CD4-positive, alpha-beta T cell treated with Interleukin-21 for 1 hour (primary cell): ENCODE measurements at places on chromosomes 7 and 10.
A peak's percentile ranks its signal among the peaks of the same experiment; 100 is the strongest.

- peak; percentile 2 for DNase-seq
Measured at GRCh38 chr7:31782411-31782991, 95.5 kb downstream of the PPP1R17 start.

- DNase-seq: no peak
Measured at GRCh38 chr7:963236-964078, 9.0 kb upstream of the ADAP1 start.

- no peak for DNase-seq
Measured at GRCh38 chr10:593421-593820, 96.0 kb downstream of the DIP2C start.

DNA sequence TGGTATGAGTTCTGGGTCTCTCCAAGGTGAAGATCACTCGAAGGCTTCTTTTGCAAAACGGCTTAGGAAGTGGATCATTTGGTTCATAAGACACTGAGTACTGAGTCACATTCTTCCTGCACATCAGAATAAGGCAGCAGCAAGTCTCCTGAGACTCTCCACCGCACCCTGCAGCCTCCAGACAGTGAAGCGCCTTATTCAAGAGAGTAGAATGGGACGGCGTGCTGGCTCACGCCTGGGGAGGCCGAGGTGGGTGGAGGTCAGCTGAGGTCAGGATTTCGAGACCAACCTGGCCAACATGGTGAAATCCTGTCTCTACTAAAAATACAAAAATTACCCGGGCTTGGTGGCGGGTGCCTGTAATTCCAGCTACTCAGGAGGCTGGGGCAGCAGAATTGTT, 70.3 kb downstream of the C10orf143 start:
- DNase-seq: no peak

- no peak for DNase-seq
Measured at GRCh38 chr7:136601772-136602171, 266.7 kb upstream of the CHRM2 start.

DNA sequence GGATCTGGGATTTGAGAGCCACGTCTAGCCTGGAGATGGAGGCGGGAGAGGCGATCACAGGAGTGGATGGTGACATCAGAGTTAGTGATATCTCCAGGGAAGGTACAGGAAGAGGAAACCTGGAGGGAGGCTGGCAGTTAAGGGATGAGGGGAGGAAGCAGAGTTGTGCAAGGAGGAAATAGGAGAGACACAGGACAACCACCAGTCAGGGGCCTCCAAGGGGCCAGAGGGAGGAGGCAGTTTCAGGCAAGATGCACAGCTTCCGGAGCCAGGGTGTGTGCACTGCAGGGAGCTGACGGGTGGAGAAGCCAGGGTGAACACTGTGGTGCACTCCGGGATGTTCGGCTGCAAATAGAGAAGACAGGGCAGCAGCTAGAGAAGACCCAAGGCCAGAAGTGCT, 141.2 kb downstream of the GLI3 start:
- DNase-seq: no peak

GRCh38 chr10:7625836-7626235, 40.9 kb downstream of the ITIH5 start:
- no peak for DNase-seq

DNA sequence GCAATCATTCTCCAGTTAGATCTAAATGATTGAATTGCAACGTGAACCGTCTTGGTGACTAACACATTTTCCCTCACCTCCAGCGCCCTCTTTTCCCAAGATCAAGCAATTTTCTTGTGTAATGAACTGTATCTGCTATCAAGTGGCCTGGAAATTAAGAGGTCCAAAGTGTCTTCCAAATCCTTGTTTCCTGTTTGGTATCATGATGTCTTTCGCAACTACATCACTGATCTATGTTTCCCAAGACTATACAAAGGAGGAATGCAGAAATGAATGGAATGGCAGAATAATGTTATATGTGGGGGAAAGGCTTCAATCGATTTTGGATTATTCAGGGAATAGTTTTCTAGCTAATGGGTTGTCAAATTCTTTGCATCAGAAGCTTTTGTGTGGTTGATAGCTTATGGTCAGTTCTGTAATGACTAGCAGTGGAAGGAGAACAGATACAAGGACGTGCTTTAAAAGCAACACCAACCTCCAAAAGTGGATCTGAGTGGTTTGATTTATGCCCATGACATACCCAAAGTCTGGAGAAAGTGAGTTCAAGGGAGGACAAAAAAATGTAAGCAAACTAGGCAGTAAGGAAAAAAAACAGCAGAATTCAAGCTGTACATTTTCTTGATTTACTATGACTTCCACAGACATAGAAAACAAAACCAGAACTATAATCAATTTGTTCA, 14.6 kb upstream of the ZEB1 start:
- no peak for DNase-seq

DNA sequence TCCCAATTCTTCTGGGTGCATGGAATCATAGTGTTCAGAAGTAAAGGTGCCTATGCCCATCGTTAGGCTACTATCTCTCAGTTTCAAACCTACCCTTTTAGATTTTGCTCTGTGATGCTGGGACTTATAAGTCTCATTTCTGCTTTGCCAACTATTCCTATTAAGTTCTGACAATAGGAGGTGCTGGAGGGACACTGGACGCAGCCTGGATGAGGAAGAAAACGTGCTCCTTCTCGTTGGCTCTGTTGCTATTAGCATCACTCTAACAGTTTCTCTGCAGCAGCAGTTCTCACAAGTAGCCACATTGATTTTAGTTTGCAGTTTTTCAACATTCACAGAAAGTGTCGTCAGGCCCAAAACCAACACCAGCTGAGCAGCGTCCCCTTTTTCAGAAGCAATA, 72.4 kb downstream of the ABCC2 start:
- no peak for DNase-seq

- DNase-seq: no peak
Measured at GRCh38 chr10:103571656-103571975, 78.1 kb downstream of the NEURL1 start.

GRCh38 chr7:12385364-12385786, 18.3 kb downstream of the VWDE start:
- DNase-seq: no peak

- DNase-seq: peak; percentile 5
Measured at GRCh38 chr7:75795831-75796285, 17.7 kb downstream of the CCL24 start.

- no peak for DNase-seq
Measured at GRCh38 chr7:21912305-21912704, 33.4 kb downstream of the CDCA7L start.

DNA sequence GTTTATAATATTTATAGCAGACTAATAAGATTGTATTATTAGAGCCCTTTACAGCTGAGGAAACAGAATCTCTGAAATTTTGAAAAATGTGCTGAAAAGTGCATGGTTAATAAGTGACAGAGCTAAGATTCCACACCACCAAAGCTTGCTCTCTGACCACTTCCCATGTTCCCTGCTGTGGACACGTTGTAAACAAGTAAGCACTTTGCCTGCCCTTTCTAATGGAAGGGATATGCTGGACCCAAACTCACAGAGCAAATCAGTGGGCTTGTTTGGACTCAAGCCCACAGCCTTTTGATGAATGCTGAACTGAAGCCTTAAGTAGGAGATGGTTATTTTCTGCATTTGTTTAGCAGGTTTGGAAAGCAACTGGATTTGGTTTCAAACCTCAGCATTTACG, 214.0 kb upstream of the TMEM72 start:
- DNase-seq: no peak

DNA sequence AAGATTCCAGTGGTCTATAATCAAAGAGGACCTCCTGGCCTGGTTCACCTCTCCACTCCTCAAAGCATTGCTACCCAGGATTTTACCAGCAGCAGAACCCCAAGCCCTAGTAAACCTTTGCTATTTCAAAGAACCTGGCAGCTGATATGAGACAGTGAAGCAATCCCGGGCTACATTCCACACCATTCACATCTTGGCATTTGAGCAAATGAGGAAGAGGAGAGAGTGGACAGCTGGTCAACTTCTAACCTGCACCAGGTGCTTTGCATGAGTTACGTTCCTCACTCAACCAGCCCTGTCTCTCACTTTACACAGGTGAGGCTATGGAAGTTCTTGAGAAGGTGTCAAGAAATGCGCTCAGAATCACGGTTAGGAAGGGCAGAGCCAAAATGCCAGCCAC, 1.1 kb downstream of the CCDC3 start:
- no peak for DNase-seq

GRCh38 chr10:14673189-14673861, 101.4 kb downstream of the FAM107B start:
- DNase-seq: no peak

DNA sequence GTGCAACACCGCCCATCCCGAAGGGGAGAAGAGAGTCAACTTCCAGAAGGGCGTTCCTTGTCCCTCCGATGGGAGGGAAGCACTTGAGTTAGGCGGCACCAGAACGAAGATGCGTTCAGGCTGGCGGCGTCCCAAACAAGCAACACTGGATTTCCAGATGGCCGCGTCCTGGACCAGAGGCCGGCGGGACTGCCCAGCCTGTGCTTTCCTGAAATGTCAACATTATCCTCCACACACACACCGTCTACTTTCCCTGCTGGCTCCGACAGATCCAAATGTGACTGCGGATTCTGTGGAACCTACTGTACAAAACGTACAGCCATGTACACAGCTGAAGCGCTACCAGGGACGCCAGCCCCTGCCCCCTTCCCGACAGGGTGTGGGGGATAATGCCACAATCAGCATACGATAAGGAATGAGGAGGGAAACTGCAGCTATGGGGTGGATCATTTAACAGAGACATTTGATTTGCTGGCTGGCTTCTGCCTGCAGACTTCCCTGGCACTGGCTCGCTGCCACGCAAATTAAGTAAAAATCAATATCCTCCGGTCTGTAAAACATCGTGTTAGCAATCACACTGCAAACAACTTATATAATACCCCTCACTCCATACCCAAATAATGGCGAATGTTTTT, 82.1 kb downstream of the ZRANB1 start:
- DNase-seq: no peak

DNA sequence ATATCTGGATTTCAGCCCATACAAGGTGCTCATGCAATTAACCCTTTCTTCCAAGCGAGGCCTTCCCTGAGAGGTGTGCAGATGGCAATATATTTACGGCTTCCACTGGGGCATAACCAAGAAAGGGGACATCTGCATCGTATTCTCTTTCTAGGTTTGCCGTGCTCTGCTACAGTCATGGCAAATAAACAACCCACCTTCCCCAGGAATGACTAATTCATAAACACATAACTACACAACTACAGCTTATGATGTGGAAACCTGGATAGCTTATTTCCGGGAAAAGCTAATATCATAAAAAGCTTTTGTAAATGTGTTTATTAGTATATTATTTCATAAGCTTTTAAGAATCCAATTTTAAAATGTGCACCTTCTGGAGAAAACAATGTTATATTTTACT, 120.0 kb downstream of the CAMK1D start:
- no peak for DNase-seq

GRCh38 chr10:110500515-110500905, 2.8 kb downstream of the DUSP5 start:
- no peak for DNase-seq

GRCh38 chr7:7799138-7799537, 80.7 kb upstream of the RPA3 start:
- DNase-seq: no peak

DNA sequence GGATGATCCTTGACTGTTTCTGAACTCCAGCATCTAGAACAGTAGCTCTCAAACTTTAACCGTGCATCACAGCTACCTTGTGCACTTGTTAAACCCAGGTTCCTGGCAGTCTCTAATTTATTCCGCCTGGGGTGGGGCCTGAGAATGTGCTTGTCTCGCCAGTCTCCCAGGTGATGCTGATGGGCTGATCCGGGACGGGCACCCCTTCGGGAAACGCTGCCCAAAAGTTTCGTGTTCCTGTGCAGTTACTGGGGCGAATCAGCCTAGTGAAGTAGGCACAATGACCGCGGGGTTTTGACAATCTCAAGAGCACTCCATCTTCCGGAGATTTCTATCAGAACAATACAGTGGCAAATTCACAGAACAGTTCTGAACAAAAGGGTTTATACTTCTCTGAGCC, 29.9 kb downstream of the ADCYAP1R1 start:
- DNase-seq: no peak

DNA sequence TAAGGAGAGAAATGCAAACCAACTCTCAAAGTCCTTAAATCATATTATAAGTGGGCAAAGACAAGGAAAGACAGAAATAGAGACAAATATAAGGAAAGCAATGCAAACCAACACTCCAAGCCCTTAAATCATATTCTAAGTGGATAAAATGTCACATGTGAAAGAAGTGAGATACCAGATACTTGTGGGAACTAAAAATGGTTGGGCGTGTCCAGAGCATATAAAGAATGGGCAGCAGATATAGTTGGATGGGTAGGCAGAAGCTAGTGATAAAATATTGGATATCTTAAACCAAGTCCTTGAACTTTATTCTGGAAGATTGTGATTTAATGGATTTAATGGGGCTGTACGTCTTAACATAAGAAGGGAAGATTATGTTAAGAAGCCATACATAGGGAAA, 1065.2 kb upstream of the C7orf33 start:
- no peak for DNase-seq

- DNase-seq: no peak
Measured at GRCh38 chr7:130931423-130931822, 197.4 kb upstream of the KLF14 start.

- no peak for DNase-seq
Measured at GRCh38 chr10:76403912-76404311, 972.5 kb downstream of the LRMDA start.

- DNase-seq: no peak
Measured at GRCh38 chr7:65744406-65744805, 128.5 kb upstream of the VKORC1L1 start.

- peak; percentile 45 for DNase-seq
Measured at GRCh38 chr10:72089618-72090017, 1.3 kb upstream of the SPOCK2 start.

DNA sequence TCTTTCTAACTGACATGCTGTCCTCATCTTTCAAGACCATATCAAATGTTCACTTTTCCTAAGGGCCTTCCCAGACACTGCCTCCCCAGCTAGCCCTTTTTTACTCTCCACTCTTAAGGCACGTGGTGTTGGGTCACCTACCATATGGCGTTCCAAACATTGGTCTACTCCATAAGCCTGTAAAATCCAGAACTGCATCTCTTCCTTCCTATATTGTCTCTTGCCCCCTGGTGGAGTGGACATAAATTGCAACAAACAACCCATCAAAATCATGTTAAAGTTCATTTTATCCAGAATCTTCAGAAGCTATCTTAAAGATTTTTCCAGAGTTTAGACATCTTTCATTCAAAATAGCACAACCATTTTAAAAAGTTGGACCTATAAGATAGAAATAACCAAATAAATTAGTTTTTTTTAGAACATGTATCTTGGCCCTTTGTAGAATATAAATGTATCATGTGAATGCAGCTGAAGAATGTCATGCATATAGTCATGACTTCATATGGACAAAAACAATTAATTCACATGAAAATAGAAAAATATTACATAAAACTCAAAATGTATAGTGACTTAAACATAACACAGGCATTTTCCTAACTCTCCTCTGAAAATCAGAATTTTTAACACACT, 180.6 kb upstream of the CHRM2 start:
- no peak for DNase-seq

DNA sequence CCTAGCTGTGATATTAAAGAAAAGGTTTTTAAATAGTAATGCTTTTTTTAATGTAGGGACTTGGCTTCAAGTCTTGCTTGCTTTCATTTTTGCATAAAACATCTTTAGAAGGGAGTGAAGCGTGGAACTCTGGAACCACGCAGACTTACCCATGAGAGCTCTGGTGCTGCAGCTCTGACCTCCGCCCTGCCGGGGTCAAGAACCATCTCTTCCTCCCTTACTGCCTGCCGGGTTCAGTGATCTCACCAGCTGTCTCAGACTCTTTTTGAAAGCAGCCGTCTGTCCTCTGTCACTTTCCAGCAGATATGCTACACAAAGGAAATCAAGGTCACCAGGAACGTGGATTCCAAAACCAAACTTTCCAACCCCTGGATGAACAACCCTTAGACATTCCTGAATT, 353.8 kb downstream of the GPR37 start:
- DNase-seq: no peak

GRCh38 chr7:139758388-139758787, 19.4 kb downstream of the HIPK2 start:
- no peak for DNase-seq
